NCI-H1105 treated with DMSO at 0.1 percent for 48 hours (cell line): ENCODE measurements at places on chromosomes 16 and 17.
A peak's percentile ranks its signal among the peaks of the same experiment; 100 is the strongest.

DNA sequence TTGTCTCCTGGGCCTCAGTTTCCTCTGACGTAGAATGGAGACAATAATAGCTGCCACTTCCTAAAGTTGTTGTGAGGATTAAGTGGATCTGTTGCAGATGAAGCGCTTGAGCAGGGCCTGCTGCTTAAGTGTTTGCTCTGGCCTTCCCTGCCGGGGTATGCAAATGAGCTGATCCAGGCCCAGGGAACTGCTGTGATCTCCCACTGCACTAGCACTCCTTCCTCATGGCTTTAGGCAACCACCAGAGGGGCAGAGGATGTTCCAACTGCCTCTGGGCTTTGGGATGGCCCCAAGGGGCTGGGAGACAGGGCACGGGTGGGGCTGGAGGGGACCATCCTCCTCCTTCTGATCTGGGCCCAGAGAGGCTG lies 6.2 kb downstream of the SBK1 start:
- no peak for DNase-seq

GRCh38 chr17:76384987-76385891 lies 830 bp downstream of the SPHK1 start:
- DNase-seq, result no peak

- DNase-seq, result no peak
These were observed 3.6 kb downstream of the CYB5D2 start for GRCh38 chr17:4146641-4147040.

- DNase-seq, result no peak
These were observed 14.3 kb upstream of the RBBP6 start for GRCh38 chr16:24524855-24525677.

DNA sequence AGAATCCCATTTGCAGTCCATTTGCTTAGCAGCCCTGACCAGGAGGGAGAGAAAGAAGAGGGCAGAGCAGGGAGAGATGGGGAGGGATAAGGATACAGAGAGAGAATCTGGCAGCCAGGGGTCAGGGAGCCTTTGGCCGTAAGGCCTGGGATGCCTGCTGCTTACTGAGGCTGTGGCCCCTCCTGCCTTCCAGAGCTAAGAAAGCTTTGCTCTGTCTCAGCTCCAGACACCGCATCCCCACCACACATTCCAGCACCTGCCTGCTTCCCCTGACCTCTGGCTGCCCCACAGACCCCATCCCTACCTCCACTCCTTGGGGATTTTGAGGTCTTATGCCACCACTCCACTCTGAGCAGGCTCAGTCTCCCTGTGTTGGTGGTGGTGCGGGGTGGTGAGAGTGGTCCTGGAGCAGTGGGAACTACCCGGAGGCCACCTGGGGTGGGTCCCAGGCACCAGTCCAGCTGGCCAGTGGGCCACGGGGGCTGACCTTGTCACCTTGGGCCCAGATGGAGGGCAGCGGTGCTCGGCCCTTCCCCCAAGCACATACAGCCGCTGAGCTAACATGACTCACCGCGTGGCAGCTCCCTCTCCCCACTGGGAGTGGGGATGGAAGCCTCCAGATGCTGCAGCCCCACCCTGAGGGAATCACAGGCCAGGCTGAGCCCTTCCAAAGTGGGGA lies 58.3 kb downstream of the RAI1 start:
- no peak for DNase-seq

GRCh38 chr17:65558683-65559460 lies 2.6 kb downstream of the AXIN2 start:
- peak; percentile 16 for DNase-seq

- DNase-seq, result no peak
These were observed 31.2 kb downstream of the PIMREG start for GRCh38 chr17:6475411-6475810.

GRCh38 chr17:79835953-79836509 lies 3.2 kb downstream of the CBX4 start:
- no peak for DNase-seq

DNA sequence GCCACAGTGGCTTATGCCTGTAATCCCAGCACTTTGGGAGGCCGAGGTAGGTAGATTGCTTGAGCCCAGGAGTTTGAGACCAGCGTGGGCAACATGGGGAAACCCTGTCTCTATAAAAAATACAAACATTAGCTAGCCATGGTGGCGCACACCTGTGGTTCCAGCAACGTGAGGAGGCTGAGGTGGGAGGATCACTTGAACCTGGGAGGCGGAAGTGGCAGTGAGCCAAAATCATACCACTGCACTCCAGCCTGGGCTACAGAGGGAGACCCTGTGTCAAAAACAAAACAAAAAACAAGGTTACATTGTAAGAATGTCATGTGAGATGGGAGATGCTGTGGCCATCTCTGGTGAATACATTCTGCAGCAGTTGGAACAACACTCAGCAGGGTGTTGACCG lies 13.5 kb downstream of the DUSP14 start:
- DNase-seq, result no peak
